ENCODE measurements at places on chromosomes 3 and 15. TPM values are rescaled to one million over a fixed set of nuclear protein-coding genes. Genes with fewer than 3 reads are reported as not detected.
A peak's percentile ranks its signal among the peaks of the same experiment; 100 is the strongest.

- H3K4me1 ChIP-seq = no peaks in the 10 kb centered on the region
- H3K27me3 ChIP-seq = peaks cover 14% of the 10 kb centered on the region
- H3K4me3 ChIP-seq = no peak overlapping the region
- no peak for DNase-seq
These were observed 793 bp downstream of the PCOLCE2 start for GRCh38 chr3:142888099-142888480.

DNA sequence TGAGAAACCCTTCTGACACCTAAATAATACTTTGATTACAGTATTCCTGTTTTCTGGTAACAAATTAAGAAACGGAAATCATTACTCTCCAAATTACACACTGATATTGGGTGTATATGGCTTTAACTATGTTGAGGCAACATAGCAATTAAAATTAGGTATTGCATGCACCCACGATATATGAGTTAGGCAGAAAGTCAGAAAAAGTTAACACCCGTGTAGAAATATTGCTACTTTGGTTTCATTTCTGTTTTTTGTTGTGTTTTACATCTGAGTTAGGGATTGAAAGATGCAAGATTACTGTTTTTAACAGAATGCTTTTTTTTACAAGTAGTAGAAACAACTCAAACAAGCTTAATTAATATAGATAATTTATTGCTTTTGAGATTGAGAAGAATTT lies 327.8 kb downstream of the GBE1 start:
- H3K4me3 ChIP-seq = no peak overlapping the region
- no peaks in the 10 kb centered on the region for H3K36me3 ChIP-seq
- no peaks in the 10 kb centered on the region for H3K27me3 ChIP-seq
- no peak for DNase-seq

DNA sequence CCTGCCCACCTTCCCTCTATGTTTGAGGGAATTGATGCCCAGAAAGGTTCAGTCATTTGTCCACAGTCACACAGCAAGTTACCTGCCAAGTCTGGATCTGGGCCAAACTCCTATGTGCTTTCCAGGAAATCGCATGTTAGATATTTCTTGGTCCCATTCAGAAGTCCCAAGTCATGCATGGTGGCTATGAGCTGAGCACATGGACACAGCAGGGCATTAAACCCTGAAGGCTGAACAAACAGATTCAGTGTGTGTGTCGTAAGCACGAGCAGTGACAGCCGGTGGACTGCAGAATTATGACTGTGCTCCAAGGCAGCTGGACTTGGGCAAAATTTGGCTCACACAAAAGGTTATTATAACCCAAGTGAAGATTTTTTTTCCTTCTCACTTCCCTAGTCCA lies 11.4 kb upstream of the SLC6A6 start:
- DNase-seq = no peak
- no peaks in the 10 kb centered on the region for H3K27me3 ChIP-seq
- no peaks in the 10 kb centered on the region for H3K4me1 ChIP-seq
- no peak overlapping the region for H3K4me3 ChIP-seq
- H3K27ac ChIP-seq = no peak overlapping the region

- DNase-seq = no peak
- no peak overlapping the region for H3K4me3 ChIP-seq
- H3K36me3 ChIP-seq = no peaks in the 10 kb centered on the region
- no peaks in the 10 kb centered on the region for H3K27me3 ChIP-seq
These were observed 24.4 kb upstream of the RAP2B start for GRCh38 chr3:153137626-153138025.

- H3K4me1 ChIP-seq = no peaks in the 10 kb centered on the region
- no peaks in the 10 kb centered on the region for H3K36me3 ChIP-seq
- no peak overlapping the region for H3K27ac ChIP-seq
- no peak for DNase-seq
These were observed 172.7 kb upstream of the PRICKLE2 start for GRCh38 chr3:64398006-64398405.

- H3K4me3 ChIP-seq = no peak overlapping the region
- no peaks in the 10 kb centered on the region for H3K36me3 ChIP-seq
- H3K27me3 ChIP-seq = no peaks in the 10 kb centered on the region
- no peak for DNase-seq
- no peaks in the 10 kb centered on the region for H3K4me1 ChIP-seq
These were observed 1218.9 kb downstream of the ROBO2 start for GRCh38 chr3:78258798-78259197.

GRCh38 chr3:172087602-172088580 lies 48.5 kb downstream of the FNDC3B start:
- H3K27ac ChIP-seq = no peak overlapping the region
- no peak overlapping the region for H3K4me3 ChIP-seq
- H3K4me1 ChIP-seq = peaks cover 18% of the 10 kb centered on the region
- H3K27me3 ChIP-seq = no peaks in the 10 kb centered on the region
- H3K36me3 ChIP-seq = peaks cover 3% of the 10 kb centered on the region

DNA sequence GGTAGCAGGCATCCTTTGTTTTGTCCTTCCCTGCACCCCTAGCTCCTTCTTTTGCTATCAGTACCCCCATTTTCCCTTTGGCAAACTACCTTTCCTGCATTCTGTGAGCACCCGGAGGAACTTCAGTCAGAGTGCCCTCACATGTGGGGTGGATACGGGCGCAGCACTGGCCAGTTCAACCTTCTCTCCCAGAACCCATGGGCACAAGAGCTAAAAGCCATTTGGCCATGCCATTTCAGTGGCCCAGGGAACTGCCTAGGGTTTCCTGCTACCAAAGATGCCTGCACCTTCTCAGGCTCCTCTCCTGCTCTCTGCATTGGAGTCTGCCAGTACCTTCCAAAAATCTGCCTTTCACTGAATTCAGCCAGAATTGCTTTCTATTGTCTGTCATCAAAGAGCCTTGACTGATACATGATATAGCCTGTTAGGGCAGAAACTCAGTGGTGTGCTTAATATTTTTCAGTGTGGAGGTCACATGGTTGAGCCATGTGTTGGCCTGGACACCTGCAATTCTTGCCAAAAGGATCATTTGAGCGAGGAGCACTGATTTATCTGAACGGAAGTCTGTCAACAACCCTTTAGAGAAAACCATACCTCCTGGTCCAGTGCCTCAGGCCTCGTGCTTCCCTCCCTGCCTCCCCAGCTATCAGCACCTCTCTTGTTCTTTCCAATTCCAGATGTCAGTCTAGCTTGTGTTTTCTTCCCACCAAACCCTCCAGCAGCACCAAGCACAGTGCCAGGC lies 27.0 kb upstream of the HHATL start:
- H3K36me3 ChIP-seq = no peaks in the 10 kb centered on the region
- H3K27ac ChIP-seq = no peak overlapping the region
- no peak overlapping the region for H3K4me3 ChIP-seq
- no peak for DNase-seq
- H3K4me1 ChIP-seq = no peaks in the 10 kb centered on the region

DNA sequence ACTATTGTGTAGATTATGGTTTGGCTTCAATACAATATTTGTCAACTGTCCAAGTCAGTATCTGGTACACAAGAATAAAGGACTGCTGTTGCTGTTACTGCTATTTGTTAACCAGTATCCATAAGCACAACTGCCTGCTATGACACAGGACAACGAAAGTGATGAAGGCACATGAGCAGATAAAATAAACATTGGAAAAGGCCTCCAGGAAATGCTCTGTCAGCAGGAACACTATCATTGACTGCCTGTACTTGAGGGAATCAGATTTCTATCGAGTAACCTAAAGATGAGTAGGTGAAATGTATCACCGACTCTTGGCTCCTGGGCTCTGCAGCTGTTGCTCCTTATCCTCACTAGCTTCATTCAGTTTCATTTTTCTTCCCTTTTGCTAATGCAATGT lies 56.5 kb downstream of the FMN1 start:
- H3K36me3 ChIP-seq = no peaks in the 10 kb centered on the region
- H3K27ac ChIP-seq = no peak overlapping the region
- no peak overlapping the region for H3K4me3 ChIP-seq
- no peaks in the 10 kb centered on the region for H3K27me3 ChIP-seq
- DNase-seq = no peak
- no peaks in the 10 kb centered on the region for H3K4me1 ChIP-seq

GRCh38 chr15:61639491-61639890 lies 410.4 kb upstream of the RORA start:
- no peak overlapping the region for H3K4me3 ChIP-seq
- no peak for DNase-seq
- H3K27ac ChIP-seq = no peak overlapping the region

GRCh38 chr3:107260207-107260606 lies 117.0 kb upstream of the CCDC54 start:
- H3K4me3 ChIP-seq = no peak overlapping the region
- H3K36me3 ChIP-seq = no peaks in the 10 kb centered on the region
- no peaks in the 10 kb centered on the region for H3K4me1 ChIP-seq
- no peak overlapping the region for H3K27ac ChIP-seq

DNA sequence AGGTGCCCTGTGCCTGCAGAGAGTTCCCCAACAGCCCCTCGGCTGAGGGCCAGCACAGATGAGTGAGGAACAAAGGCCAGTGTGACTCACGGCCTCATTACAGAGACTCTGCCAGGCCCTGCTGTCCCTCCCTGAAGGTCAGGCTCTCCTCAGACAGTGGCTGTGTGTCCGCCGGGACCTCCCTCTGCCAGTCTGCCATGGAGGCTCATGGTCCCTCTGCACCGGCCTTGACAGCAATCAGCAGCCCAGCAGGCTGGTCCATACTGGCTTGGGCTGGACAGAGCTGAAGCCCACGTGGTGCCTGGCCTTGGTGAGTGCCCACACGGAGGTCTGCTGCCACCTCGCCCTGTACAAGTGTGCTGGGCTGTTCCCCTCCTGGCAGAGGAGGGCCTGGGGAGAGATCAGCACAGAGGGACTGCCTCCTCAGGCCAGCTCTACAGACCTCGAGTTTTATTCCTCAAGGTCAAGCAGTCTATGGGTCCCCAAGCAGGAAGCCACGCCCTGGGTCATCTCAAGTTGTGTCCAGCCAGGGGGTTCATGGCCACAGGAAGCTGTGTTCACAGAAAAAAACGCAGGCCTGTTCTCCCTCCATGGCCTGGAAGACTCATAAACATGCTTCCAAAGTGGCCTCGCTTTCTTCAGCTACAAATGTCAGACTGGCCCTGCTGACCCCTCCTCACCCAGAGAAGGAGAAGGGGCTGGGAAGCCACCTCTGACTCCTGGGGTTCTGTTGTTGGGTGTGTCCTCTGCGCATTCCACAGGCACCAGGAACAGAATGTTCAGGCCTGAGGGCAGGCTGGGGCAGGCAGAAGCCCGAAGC lies 27.0 kb downstream of the SLC41A3 start:
- H3K27me3 ChIP-seq = no peaks in the 10 kb centered on the region
- H3K4me3 ChIP-seq = no peak overlapping the region
- peak overlapping the region; percentile 28 for H3K27ac ChIP-seq

- no peaks in the 10 kb centered on the region for H3K27me3 ChIP-seq
- no peaks in the 10 kb centered on the region for H3K4me1 ChIP-seq
- no peak overlapping the region for H3K4me3 ChIP-seq
These were observed 130.4 kb downstream of the PPM1L start for GRCh38 chr3:160886421-160886820.

GRCh38 chr3:151452841-151453240 lies 8.0 kb downstream of the IGSF10 start:
- no peak for DNase-seq
- no peak overlapping the region for H3K4me3 ChIP-seq
- no peaks in the 10 kb centered on the region for H3K4me1 ChIP-seq
- no peaks in the 10 kb centered on the region for H3K27me3 ChIP-seq
- no peak overlapping the region for H3K27ac ChIP-seq
- H3K36me3 ChIP-seq = no peaks in the 10 kb centered on the region

DNA sequence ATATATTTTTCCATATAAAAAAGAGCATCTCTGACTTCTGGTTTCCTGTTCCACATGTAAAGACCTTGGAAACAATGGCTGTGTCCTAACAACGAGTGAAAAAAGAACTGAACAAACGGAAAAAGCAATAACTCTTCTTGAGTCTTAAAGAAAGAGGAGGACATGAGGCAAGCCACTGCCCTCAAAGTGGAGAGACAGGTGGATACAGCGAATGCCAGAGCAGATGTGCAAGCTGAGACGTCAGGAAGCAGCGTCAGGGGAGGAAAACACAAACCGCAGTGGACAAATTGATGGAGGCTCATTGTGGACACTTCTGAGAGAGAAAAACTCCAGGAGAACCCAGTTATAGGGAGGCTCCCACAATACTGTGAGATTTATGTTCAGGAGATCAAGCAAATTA lies 208.0 kb upstream of the MME start:
- DNase-seq = no peak
- H3K4me3 ChIP-seq = no peak overlapping the region
- no peaks in the 10 kb centered on the region for H3K27me3 ChIP-seq
- H3K36me3 ChIP-seq = no peaks in the 10 kb centered on the region
- no peak overlapping the region for H3K27ac ChIP-seq
- H3K4me1 ChIP-seq = no peaks in the 10 kb centered on the region

DNA sequence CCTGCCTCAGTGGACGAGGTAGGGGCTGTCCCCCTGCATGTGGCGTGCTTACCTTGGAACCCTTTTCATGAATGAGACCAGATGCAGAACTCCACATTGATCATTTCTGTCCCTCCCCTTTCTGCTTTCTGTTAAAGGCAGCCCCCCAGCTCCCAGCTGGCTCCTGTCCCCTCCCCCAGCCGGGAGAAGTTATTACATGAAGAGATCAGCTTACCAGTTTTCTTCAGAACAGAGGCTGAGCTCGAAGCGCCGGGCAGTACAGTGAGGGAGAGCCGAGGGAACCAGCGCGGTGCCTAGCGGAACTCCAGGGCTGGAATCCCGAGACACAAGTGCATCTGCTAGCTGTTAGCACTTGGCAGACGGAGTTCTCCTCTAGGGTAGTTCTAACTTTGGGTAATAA lies 263.3 kb upstream of the NR2E3 start:
- no peaks in the 10 kb centered on the region for H3K27me3 ChIP-seq
- no peak for DNase-seq
- H3K36me3 ChIP-seq = no peaks in the 10 kb centered on the region
- H3K27ac ChIP-seq = no peak overlapping the region
- no peaks in the 10 kb centered on the region for H3K4me1 ChIP-seq

The MAGEL2 gene
- polyA plus RNA-seq = not detected

The LINGO1 gene
- polyA plus RNA-seq = not detected

The MORC1 gene
- polyA plus RNA-seq = not detected

The DRD3 gene
- not detected for polyA plus RNA-seq

The GOLGA8O gene
- 0.27 TPM for polyA plus RNA-seq

The TTBK2 gene
- polyA plus RNA-seq = 0.54 TPM

The C3orf85 gene
- polyA plus RNA-seq = 131 TPM

The ZNF80 gene
- polyA plus RNA-seq = not detected

The CD86 gene
- 0.89 TPM for polyA plus RNA-seq

The UBA5 gene
- polyA plus RNA-seq = 30.2 TPM

Measured in small intestine (tissue), 16 donors.